Activated T-cell treated with anti-CD3 and anti-CD28 coated beads, Interleukin-2, amount 50 U/mL, for 72 hours (primary cell): ENCODE measurements at places on chromosomes 5 and 9.

DNA sequence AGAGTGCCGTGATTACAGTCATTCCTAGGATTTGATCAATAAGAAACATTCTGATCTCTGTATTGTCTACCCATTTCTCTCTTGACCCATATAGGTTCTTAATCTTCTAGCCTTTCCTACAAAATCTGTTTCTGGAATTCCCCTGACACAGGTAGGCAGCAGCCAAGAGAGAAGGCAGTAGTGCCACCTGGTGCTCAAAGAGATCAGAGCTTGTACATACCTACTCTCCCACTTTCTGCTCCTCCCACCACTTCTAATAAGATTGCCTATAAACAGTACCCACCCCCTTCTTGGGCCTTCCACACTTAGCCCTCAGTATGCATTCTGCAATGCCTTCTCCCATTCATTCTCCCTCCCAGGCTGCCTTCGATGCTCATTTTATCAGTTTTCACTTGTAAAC is 117.4 kb upstream of the RORB start:
- DNase-seq = peak; percentile 2

- no peak for DNase-seq
These were observed 58.9 kb downstream of the DOCK2 start for GRCh38 chr5:169695919-169696490.

- no peak for DNase-seq
These were observed 83.8 kb downstream of the CAVIN4 start for GRCh38 chr9:100661668-100662067.

GRCh38 chr5:1946122-1946677 is 63.5 kb upstream of the IRX4 start:
- no peak for DNase-seq

- DNase-seq = no peak
These were observed 125.0 kb upstream of the TLE4 start for GRCh38 chr9:79446523-79447307.

DNA sequence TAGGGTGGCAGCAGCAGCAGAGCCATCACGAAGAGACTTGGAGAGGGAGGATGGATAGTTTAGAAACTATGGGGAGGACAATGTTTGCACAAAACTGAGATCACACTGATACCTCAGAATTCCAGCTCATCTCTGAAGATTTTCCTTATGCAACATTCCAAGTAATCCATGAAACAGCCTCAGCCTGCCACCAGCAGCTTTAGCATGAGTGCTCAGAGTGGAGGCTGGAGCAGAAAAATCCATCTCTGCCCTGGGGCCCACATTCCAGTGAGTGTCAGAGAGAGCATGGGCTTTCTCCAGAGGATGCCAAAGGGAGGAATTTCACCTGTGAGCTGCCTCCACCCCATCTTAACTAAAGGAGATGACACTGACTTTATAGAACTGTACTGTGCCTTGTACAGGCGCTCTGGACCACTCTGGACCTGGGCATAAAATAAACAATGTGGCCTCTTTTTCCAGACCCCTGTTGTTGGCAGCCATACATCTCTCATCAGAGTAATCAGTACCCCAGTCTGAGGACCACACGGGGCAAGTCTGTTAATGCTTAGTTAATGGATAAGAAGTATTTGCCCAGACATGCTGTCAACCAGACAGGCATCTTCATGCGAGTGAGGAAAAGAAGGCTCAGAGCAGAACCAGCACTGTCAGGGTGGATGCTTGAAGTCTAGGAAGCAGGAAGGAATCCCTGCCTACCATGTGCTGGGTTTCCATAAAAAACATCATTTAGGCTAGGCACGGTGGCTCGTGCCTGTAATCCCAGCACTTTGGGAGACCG is 440.9 kb downstream of the ENC1 start:
- DNase-seq = no peak

DNA sequence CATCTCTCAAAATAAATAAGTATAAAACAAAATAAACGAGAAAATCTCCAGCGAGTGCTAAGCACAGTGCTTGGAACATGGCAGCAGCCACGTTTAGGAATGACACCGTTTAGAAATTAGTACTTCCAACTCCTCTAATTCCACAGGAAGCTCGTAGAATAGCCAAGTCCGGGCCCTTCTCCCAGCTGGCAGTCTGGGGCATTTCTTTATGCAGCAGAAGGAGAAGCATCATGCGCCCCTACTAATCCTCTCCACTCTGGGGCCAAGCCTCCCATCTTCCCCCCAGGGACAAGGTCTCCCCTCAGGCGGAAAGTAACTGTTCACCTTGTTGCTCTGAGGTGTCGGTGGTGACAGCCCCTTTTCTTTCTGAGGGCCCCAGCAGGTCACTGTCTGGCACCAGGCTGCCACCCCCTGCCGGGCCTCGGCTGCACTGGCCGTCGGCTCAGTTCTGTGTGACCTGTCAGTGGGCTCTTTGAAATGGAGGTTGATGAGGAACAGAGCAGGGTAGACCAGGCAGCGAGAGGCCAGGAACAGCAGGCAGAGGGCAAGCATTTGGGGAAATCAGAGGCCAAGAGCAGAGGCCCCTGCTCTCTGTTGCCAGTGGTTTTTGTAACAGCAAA is 113.5 kb upstream of the WWC1 start:
- no peak for DNase-seq

GRCh38 chr9:78893774-78894401 is 597.0 kb downstream of the PSAT1 start:
- DNase-seq = no peak

- DNase-seq = no peak
These were observed 577 bp downstream of the AP3S1 start for GRCh38 chr5:115842089-115842935.

DNA sequence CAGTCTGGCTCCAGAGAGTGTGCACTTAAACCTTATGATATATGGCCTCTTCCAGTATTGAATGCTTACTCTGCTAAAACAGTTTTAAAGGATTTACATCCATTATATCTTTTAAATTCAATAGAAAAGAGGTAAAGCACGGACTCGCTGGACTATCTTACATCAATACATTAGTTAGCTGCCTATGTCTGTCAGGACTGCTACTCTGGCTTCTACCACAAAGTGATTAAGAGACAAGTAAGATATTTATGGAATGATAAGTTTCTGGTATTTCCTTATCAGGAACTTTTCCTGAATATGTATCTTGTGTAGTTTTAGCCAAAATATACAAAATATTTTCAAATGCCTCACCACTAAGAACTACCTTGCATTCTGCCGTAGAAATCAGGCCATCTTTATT is 295.1 kb downstream of the ISL1 start:
- no peak for DNase-seq
